ENCODE measurements at places on chromosomes 12 and 14. TPM values are rescaled to one million over a fixed set of nuclear protein-coding genes. Genes with fewer than 3 reads are reported as not detected.

PCED1B gene
- 1.1 TPM for total RNA-seq

GPRC5D gene
- not detected for total RNA-seq

GALNT9 gene
- 0.36 TPM for total RNA-seq

RTL1 gene
- 159 TPM for total RNA-seq

RPGRIP1 gene
- total RNA-seq: 0.19 TPM

HOXC4 gene
- 19.6 TPM for total RNA-seq

TCL1B gene
- not detected for total RNA-seq

DNA sequence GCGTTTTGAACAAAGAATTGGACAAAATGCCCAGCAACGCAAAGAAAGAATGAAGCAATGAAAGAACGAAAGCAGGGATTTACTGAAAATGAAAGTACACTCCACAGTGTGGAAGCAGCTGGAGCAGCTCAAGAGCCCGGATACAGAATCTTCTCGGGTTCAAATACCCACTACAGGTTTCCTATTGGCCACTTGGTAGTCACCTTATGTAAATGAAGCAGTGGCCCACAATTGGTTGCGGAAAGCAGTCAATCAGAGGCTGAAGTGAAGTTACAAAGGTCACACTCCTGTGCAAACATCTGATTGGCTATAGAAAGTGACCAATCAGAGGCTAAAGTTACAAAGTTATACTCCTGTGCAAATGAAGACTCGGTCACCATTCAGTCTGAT is 15.0 kb upstream of the PPP1R13B start:
- no peaks in the 10 kb centered on the region for H3K4me1 ChIP-seq
- no peaks in the 10 kb centered on the region for H3K27me3 ChIP-seq
- no peak overlapping the region for H3K4me3 ChIP-seq
- no peaks in the 10 kb centered on the region for H3K36me3 ChIP-seq
- no peak for DNase-seq

- DNase-seq: no peak
- no peaks in the 10 kb centered on the region for H3K4me1 ChIP-seq
- H3K27me3 ChIP-seq: no peaks in the 10 kb centered on the region
- no peak overlapping the region for H3K27ac ChIP-seq
Measured at GRCh38 chr14:80867798-80868197, 73.7 kb downstream of the CEP128 start.

DNA sequence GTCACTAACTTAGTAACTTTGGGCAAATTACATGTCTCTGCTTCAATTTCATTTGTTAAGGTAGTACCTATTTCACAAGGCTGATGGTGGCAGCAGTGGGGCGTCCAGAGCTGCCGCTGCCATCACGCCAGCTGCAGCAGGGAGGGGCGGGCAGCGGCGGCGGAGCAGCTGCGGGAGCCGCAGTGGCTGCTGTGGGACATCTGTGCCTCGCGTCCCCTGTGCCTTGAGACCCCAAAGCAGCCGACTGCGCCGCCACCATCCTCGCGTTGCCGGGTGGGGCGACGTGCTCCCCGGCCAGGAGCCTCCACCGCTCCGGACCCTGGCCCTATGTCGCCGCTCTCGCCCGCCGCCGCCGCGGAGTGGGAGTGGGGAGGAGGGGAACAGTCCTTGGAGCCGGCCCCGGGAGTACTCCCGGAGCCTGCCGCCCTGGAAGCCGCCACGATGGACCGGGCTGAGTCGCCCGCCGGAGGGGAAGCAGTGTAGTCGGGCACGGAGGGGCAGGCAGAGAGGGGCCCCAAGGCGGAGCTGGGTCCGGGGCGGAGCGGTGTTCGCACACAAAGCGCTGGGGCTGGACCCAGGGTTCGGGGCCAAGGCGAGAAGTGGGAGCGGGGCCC is 51.4 kb downstream of the A2M start:
- peaks cover 22% of the 10 kb centered on the region for H3K4me1 ChIP-seq
- peak overlapping the region; percentile 94 for H3K27ac ChIP-seq
- DNase-seq: peak; percentile 78
- no peaks in the 10 kb centered on the region for H3K27me3 ChIP-seq

GRCh38 chr12:120362516-120363273 is 6.3 kb downstream of the MSI1 start:
- peak overlapping the region; percentile 98 for H3K27ac ChIP-seq
- no peaks in the 10 kb centered on the region for H3K27me3 ChIP-seq
- H3K4me1 ChIP-seq: peaks cover 64% of the 10 kb centered on the region
- H3K36me3 ChIP-seq: peaks cover 34% of the 10 kb centered on the region
- no peak for DNase-seq

DNA sequence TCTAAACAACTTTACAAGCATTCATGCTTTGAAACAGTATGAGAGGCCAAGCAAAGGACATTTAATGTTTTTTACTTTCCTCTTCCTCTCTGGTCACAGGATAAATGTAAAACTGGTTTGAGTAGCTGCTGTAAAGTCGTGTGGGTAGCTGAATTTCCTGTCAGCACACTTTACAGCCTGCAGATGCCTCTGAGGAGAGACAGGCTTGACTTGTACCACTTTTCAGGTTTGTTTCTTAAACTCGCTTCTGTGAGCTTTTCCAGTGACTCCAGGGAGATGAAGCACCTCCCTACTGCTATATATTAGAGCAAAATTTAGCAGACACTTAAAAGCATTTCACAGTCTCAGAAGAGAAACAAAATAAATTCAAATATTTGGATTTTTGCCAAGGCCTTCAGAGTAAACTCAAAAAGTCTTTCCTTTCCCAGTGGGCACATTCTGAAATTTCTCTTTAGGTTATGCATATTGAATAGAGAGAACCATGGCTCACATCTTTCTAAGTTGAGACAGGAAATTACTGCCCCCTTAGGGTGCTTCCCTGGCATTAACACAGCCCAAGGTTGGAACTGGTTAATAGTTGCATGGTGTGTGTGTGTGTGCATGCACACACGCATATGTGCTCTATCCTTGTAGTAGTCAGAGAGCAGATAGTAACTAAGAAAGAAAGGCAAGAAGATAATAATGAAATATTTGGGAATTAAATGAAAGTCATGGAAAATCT is 557.3 kb upstream of the MIS18BP1 start:
- no peaks in the 10 kb centered on the region for H3K36me3 ChIP-seq
- H3K4me3 ChIP-seq: no peak overlapping the region
- H3K4me1 ChIP-seq: no peaks in the 10 kb centered on the region
- no peak overlapping the region for H3K27ac ChIP-seq

GRCh38 chr12:90235642-90236041 is 527.0 kb upstream of the ATP2B1 start:
- no peaks in the 10 kb centered on the region for H3K4me1 ChIP-seq
- no peak for DNase-seq
- no peak overlapping the region for H3K27ac ChIP-seq

DNA sequence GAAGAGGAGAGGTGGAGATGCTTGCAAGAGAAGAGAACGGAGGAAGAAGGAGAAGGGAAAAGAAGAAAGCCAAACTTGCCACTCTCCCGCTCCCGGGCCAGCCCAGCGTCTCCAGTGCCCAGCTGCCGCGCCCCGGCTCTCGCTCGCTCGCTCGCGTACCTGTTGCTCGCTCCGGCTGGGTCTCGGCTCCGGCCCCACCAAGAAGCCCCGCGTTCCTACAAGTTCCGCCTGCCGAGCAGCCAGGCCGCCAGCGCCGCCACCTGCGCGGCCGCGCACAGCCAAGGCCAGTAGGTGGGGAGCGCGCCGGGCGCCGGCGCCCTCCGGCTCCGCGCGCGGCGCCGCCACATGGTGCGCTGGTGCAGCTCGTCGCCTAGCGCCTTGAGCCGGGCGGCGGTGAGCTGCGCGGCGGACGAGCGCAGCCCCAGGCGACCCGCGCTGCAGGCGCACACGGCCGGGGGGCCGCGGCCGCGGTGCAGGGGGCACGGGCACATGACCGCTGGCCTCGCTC is 370 bp downstream of the HRK start:
- peak overlapping the region; percentile 86 for H3K4me3 ChIP-seq
- H3K4me1 ChIP-seq: peaks cover 31% of the 10 kb centered on the region
- peaks cover 68% of the 10 kb centered on the region for H3K27me3 ChIP-seq
- H3K36me3 ChIP-seq: no peaks in the 10 kb centered on the region
- DNase-seq: peak; percentile 61

DNA sequence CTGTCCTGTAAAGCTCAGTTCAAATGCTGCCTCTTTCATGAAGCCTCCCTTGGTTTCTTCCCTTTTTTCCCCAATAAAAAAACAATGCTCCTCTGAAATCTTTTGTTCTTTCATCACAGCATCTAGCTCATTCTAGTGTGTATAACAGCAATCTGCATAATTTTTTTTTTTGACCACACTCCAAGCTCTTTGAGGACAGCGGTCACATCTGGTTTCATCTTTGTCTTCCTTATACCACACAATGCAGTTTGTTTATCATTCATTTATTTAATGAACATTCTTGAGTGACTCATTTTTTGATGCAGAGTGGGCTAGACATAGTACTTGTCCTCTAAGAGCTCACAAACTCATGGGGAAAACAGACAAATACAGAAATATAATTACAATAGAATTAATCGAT is 7.3 kb downstream of the GNG2 start:
- H3K36me3 ChIP-seq: no peaks in the 10 kb centered on the region
- H3K27me3 ChIP-seq: peaks cover 16% of the 10 kb centered on the region
- H3K4me1 ChIP-seq: peaks cover 9% of the 10 kb centered on the region
- H3K4me3 ChIP-seq: no peak overlapping the region
- no peak overlapping the region for H3K27ac ChIP-seq

DNA sequence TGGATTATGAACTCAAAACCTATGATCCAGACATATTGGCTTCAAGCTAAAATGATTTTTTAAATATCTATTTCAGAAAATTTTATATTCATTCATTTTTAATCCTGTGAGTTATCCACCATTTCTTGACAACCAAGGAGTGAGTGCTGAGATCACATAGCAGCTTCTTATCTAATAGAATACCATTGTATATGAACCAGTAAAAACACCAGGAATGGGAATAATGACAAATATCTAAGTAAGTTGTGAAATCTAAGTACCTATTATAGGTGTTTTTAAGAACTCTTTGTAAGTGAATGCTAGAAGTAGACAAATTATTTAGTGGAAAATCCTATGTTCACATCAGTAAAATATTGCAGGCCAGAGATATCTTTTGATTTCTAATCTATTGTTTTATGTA is 8.2 kb downstream of the LUM start:
- H3K27me3 ChIP-seq: no peaks in the 10 kb centered on the region
- H3K4me1 ChIP-seq: peaks cover 2% of the 10 kb centered on the region
- no peak for DNase-seq
- no peaks in the 10 kb centered on the region for H3K36me3 ChIP-seq
- H3K27ac ChIP-seq: no peak overlapping the region
- no peak overlapping the region for H3K4me3 ChIP-seq

DNA sequence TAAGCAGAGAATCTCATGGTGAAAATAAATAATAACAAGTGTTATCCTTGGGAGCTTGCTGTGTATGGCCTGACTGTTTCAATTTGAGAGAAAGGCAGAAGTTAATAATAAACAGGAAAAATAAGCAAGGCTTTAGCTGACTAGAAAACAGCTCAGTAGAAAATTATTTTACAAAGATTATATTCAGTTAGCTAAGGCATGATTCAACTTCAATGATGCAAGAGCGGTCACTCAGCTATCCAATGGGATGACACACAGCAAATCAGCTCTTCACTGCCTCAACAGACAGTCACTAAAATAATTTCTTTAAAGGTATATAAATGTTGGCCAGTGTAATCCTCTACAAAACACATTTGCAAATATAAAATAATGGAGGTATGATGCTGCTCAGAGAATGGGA is 18.6 kb downstream of the GSTZ1 start:
- no peaks in the 10 kb centered on the region for H3K27me3 ChIP-seq
- peaks cover 57% of the 10 kb centered on the region for H3K4me1 ChIP-seq
- no peak overlapping the region for H3K4me3 ChIP-seq

GRCh38 chr14:50425816-50426215 is 29.1 kb upstream of the CDKL1 start:
- H3K27ac ChIP-seq: no peak overlapping the region
- H3K4me3 ChIP-seq: no peak overlapping the region
- no peak for DNase-seq
- peaks cover 19% of the 10 kb centered on the region for H3K36me3 ChIP-seq

All from progenitor cell of endocrine pancreas (in vitro differentiated cells).